ENCODE measurements at places on chromosomes 2 and 18.

GRCh38 chr2:79513711-79514110 lies 860 bp downstream of the CTNNA2 start:
- no peak for DNase-seq

DNA sequence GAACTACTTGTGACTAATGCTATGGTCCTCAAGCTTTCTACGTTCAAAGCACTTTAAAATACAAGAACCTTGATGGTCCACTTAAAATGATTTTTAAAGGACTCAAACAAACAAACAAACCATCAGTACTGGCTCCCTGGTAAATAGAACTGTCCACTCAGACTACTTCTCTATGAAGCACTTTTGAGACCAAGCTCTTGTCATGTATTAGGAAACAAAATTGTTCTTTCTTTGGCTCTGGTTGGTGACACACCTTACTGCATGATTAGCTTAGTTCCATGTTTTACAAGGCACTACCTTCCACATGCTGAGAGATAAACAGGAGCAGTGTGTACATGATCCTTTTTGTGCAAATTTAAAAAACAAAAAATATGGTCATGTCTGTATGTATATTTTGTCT lies 19.7 kb downstream of the DARS1 start:
- DNase-seq = no peak

- no peak for DNase-seq
Observed at GRCh38 chr2:56132138-56132537, 51.7 kb upstream of the CCDC85A start.

DNA sequence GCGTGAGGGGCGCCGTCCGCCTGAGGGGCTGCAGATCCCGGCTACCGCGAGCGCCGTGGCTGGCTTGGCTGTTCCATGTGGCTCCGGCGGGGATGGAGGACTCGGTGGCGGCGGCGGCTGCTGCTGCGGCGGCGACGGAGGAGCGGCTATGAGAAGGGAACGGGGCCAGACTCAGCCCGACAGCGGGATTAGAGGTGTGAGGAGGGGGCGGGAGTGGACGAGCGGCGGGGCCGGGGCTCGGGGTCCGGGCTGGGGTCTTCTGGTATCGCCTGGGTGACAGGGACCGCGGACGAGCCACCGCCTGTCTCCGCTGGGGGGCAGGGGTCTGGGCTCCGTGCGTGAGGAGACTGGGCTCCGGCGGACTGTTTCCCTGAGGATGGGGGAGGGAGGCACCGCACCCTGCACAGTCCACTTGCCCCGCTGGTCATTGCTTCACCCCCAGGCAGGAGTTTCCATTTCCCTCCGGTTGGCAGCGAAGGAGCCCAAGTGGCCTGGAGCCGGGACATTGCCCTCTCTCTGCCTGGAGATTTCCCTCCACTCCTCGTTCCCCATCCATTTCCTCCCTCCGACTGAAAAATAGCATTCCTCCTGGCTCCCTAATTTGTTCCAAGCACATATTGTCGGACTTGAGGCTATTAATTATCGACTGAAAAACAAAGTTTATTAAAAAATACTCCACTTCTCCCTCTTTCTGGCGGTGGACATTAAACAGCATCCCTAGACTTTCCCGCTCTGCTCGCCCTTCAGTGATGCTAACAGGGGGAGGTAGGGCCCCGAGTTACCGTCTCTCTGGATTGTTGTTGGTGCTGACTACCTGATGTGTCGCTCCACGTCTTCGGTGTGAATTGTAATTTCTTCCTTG lies 577 bp downstream of the EHBP1 start:
- DNase-seq = peak; percentile 52

DNA sequence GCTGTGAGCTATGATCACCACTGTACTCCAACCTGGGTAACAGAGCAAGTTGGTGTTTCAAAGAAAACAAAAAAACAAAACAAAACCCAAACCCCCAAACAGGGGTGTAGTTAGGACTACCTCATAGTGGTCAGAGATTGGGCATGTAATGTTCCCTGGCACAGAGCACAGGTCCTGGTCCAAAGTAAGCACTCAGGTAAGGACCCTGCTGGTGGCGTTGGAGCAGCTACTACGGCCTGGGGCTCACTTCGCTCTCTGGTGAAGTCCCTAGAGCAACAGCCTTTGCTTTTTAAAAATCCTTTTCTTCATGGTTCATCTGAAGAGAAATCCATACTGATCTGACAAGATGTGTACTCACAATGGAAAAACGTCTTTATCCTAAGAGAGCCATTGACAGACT lies 130.4 kb downstream of the ZNF236 start:
- no peak for DNase-seq

GRCh38 chr2:98341241-98341640 lies 5.0 kb upstream of the CNGA3 start:
- no peak for DNase-seq

DNA sequence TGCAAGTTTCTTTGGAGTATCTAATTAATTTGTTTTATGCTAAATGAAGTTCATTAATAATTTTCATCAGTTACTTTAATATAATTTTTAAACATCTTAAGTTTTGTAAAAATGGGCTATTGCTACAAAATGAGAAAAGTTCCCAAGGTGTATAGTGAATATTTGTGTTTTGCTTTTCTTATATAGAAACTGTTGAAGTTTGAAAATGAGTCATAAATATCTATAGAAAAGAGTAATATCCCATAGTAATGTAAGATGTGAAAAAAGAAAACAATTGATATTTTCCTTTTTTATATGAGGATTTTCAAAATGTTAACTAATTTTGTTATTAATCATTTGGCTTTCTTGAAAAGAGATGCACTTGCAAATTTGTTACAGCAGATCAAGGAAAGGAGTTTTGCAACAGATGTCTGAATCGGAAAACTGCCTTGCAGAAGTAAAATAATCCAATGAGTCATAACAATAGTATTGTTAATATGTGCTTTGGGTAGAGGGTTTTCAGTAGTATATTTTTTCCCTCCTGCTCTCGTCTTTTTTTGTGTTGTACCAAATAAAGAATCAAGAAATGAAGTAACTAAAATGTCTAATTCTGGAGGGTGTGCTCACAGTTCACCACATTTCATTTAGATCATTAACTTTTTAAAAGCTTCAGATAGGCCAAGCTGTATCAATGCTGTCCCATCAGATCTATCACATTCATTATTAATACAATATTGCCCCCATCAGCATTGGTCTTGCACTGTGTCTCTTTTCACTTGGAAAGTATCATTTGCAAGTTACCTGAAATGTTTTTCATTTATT lies 15.5 kb downstream of the DUSP19 start:
- DNase-seq = no peak

- no peak for DNase-seq
Observed at GRCh38 chr2:169118060-169118459, 48.7 kb downstream of the DHRS9 start.

DNA sequence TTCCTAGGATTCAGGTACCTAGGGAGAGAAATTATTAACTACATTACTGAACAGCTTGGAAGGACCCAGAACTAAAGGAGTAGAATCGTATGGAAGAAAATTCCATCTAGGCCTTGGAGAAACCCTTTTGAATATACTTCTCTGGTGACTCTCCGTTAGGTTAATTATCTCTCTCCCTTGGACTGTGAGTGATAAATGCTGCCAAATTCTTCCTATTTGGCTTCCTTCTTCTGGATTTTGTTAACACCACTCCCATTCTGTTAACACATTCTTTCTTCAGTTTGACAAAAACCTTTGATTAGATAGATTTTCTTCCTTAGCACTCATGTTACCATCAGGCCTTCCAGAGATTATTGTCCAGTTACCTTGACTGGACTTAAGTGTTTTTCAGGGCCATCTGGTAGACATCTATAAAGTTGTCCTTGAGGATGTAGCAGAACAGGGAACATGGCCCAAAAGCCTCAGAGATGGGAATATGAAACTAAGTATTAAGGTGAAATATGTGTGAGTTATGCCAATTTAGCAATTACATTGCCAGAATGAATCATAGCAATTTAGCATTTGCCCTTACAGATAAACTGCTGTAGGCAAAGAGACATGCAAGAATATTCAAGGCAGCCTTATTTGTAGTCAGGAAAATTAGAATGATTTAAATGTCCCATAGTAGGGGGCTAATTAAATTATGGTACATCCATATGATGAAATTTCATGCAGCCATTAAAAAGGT lies 6.7 kb downstream of the CYP27A1 start:
- DNase-seq = no peak

DNA sequence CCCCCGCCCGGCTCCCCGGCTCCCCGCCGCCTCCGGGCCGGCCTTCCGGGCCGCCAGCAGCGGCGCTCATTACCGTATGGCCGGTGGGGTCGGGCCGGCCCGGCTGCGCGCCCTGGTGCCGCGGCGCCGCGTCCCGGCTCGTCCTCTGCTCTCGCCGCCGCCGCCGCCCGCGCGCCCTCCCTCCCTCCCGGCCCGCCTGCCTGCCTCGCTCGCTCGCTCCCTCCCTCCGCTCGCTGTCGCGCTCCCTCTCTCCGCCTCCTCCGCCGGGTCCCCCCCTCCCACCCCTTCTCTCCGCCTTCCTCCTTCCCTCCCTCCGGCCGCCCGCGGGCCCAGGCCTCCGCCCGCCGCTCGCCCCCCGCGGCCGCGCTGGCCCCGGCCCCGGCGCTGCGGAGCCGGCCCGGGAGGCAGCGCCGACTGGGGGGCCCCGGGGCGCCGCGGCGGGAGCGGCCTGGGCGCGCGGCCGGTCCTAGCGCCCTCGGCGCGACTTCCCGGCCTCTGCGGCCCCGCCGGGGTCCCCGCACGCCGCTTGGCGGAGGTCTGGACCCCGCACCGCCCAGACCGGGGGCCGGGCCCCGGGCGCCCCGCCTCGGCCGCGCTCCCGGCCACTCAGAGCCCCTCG lies at the start of gene DNMT3A:
Gene DNMT3A, minus strand, starts transcription at position 173 of the 619 bp plus-strand sequence. CDS start 27,941 bp downstream, outside the sequence.
- no peak for DNase-seq

DNA sequence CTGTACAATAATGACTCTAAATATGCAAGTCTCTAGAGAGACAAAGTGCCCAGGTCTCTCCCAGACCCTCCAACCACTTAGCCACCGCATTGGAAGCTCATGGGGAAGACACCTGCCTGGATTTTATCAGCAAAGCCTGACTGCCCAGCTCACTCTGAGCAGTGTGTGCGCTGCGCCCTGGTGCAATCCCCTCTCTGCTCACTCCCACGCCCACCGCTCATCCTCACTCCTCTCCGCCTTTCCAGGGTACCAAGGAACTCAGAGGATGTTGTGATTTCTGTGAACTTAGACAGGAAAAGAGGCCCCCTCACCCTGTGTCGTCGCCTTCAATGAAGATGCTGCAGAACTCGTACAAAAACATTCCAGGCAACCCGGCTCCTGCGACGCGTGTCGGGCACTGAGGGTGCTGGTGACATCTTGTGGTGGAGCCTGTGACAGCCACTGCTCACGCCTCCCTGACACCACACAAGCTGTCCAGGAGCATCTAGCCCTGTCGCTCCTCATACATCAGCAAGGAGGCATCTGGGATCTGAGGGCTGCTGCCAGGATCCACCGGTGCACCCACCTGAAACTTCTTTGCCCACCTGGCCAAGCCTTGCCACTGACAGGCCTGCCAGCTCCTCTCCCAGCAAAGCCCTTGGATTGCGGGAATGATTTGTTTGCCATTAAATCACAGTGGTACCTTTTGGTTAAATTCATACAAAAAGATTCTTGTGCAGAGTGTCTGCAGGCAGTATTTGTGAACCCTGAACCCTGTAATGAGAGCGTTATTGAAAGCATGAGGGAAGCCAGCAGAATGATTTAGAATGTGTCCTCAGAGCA lies 220.4 kb downstream of the ZNF516 start:
- no peak for DNase-seq

GRCh38 chr18:58484989-58485981 lies 143.6 kb downstream of the ALPK2 start:
- no peak for DNase-seq

DNA sequence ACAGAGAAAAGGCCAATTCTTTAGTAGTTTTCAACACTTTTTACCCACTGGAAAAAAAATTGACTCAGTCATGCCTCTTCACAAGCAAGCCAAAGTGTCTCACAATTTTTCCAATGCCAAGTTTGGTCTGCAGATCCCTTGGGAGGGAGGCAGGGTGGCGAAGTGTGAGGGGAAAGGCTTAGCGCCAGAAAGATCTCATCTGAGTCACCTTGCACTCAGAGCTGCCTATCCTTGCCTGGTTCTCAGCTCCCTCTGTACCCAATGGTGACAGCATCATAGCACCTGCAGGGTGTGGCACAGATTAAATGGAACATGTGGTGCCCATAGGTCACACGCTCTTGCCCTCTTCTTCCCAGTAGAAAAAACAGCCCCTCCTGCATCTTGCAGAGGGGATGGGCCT lies 55.2 kb upstream of the GYPC start:
- no peak for DNase-seq

DNA sequence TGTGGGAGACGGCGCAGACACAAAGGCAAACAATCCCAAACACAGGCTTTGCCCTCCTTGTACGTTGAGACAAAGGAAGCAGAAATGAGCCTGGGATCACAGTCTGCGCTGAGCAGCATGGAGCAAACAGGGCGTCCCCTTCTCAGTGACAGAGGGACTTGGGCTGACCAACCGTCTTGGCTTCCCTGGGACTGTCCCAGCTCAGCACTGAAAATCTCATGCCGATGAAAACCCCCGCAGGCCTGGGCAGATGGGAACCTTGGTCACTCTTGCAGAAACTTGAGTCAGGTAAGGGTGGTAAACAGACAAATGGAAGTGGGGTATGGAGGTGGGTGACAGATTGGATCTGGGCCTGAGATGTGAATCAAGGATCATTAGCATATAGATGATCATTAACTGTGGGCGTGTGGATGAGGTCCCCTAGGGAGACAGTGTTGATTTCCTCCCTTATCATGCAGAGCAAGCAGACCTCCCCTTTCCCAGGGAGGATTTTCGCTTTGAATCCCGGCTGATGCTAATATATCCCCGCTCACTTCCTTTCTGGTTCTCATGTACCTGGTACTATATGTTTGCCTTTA lies 19.1 kb upstream of the SH3BP4 start:
- no peak for DNase-seq

All from progenitor cell of endocrine pancreas (in vitro differentiated cells).